DMS 273 treated with DMSO at 0.1 percent for 48 hours (cell line): ENCODE measurements at places on chromosomes 16 and 17.

GRCh38 chr16:88614818-88615580 lies 23.4 kb upstream of the IL17C start:
- DNase-seq, result peak; percentile 53

DNA sequence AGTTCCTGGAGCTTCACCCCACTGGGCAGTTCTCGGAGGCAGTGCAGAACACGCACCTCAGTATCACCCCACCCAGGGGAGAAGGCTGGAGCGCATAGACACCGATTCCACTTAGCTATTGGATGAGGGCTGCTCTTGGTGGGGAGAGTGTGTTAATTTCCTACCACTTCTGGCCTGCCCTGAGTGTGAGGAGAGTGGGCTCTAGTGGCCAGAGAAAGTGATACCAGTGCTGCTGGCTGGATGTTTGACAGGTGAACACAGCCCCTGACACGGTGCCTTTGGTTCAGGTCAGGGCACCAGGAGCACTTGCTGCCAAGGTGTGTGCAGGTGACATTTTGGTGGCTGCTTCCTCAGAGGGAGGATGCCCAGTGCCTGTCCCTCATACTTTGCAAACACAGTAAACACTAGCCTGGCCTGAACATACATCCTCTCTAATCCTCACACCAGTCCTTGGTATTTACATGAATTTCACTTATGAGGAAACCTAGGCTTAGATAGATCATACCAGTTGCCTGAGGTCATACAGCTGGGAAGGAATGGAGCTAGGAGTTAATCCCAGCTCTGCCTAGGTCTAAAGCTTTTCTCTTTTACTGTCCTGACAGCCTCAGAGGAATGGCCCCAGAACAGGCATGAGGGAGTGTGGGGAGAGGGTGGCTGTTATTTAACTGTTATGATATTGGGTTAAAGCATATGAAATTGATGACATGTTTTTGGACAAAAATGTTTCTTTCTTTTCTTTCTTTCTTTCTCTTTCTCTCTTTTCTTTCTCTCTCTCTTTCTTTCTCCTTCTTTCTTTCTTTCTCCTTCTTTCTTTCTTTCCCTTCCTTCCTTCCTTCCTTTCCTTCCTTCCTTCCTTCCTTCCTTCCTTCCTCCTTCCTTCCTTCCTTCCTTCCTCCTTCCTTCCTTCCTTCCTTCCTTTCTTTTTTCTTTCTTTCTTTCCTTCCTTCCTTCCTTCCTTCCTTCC lies 21.0 kb upstream of the ITGAX start:
- peak; percentile 26 for DNase-seq

DNA sequence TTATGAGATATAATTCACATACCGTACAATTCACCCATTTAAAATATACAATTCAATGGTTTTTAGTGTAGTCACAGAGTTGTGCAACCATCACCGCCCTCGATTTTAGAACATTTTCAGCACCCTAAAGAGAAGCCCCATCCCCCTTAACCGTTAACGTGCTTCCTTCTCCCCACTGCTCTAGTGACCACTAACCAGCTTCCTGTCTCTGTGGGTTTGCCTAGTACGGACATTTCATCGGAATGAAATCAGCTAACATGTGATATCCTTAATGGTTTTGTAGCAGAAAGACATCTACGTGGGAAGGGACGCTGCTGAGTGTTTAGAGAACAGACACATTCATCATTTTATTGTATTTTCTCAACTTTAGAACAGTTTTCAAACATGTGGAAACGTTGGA lies 80.8 kb upstream of the HSBP1 start:
- no peak for DNase-seq

- DNase-seq, result no peak
Measured at GRCh38 chr16:57585051-57585687, 42.7 kb downstream of the ADGRG5 start.

GRCh38 chr16:83682868-83683235 lies 124.9 kb upstream of the HSBP1 start:
- DNase-seq, result no peak

GRCh38 chr16:8905168-8905762 lies 23.1 kb downstream of the LITAFD start:
- DNase-seq, result no peak

DNA sequence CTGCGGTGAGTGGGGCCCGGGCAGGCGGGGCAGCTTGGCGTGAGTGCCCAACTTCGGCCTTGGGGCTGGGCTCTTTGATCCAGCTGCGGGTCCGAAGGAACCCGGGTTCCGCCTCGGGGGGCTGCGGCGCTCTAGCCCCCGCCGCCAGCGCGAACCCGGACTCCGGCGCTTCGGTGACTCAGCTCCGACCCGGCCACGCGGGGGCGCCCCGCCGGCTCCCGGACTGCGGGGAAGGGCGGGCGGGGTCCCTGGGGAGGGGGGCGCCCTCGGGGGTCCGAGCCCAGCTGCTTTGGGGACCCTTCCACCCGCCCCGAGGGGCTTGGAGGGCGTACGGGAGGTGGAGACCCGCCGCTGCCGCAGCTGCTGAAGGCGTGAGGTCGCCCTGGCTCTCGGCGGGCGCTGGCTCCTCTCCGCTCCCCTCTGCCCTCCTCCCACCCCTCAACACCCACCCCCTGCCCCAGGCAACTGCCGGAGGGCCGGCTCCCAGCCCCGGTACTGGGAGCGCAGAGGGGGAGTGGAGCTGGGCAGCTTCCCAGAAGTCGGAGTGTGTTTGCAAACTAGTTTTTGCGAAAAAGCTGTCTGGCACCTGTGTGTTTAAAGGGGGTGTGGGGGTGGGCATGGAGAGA lies 516 bp downstream of the CPNE2 start:
- no peak for DNase-seq

DNA sequence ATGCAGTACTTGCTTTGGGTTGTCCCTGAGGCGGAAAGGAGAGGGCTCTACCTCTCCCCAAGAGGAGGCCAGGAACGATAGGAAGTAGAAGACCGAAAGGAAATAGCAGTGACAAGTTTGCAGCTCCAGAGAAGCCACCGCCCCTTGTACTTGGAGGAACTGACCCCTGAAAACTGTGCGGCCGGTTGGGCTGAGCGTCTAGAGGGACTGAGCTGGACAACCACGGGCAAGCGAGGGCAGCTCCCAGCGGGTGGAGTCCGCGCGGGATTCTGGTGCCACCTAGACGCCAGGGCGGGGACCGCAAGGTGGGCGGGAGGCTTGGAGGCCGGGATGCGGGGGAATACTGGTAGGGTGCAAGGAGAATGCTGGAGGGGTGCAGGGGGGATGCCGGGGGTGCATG lies 1.3 kb upstream of the SLC6A4 start:
- DNase-seq, result no peak

- no peak for DNase-seq
Measured at GRCh38 chr16:68972720-68973119, 129.4 kb downstream of the TANGO6 start.

- DNase-seq, result no peak
Measured at GRCh38 chr16:28898266-28898665, 20.0 kb downstream of the ATP2A1 start.

DNA sequence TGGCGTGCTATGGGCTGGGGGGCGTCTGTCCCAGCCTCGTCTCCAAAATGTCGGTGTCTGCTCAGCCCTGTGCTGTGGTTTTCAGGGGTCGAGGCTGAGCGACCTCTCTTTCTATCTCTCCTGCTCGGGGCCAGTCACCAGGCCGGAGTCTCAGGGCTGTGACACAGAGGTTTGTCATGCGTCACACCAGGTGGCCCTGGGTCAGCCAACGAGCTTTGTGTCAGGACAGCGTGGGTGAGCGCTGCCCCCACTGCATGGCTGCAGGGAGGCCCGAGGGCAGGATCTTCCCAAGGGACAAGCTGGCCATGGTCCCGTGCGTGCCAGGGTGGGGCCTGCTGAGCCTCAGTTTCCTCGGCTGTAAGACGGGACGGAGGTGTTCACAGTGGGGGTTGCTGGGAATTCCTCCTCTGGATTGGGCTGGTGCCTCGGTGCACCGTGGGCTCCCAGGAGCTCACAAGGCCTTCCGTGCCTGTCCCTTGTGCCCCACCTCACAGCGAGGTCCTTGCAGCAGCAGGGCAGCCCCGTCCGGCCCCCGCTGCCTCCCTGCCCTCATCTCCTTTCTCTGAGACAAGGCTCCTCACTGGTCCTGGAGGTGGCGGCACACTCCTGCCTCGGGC lies 50.5 kb downstream of the CBFA2T3 start:
- DNase-seq, result no peak

- DNase-seq, result no peak
Measured at GRCh38 chr17:4806456-4806776, 536 bp upstream of the PLD2 start.

DNA sequence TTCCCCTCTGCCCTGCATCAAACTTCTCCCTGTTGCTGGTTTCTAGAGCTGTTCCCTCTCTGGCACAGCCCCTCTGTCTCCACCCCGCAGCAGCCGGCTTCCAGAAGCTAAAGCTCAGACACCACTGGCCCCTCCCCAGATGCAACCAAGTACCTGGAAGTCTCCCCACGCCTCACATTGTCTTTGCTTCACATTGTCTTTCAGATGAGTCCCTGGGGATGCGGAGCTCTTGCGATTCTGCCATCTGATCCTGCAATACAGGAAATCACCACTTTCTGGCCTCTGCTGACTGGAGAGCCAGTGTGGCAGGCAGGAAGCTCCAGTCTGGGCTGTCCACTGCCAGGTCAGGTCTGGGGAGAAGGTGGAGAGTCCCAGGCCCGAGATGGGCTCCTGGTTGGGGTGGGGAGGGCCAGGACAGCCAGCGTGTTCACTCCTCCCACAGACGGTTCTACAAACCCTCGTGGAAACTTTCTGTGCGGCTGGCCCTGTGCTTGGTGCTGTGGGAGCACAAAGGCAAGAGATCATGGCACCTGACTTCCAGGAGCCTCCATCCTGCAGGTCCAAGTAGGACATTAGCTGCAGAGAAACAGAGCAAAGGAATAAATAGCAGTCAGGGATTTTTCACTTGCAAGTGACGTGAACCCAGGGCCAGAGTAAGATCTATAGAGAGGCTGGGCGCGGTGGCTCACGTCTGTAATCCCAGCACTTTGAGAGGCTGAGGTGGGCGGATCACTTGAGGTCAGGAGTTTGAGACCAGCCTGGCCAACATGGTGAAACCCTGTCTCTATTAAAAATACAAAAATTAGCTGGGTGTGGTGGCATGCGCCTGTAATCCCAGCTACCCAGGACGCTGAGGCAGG lies 47.9 kb upstream of the MAP3K14 start:
- no peak for DNase-seq

DNA sequence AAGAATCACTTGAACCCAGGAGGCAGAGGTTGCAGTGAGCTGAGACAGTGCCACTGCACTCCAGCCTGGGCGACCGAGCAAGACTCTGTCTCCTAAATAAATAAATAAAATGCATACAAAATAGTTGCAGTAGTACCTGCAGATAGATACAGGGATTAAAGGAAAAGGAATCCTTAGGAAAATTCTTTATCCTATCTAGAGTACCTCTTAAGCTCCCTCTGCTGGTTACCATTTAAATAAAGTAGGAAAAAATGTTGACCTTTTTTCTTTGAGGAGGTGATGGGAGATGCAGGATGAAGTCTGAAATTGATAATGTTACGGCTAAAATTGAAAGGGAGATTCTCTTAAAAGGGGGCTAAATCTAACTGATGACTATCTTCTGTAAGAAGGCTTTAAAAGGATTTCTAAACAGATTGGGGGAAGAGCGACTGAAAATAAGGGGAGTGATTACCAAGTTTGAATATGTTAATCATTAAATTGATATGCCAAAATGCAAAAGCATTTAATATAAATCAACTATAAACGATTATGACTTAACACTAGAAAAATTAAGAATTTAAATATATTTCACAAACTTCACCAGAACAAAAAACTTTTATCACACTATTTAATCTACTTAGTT lies 29.4 kb downstream of the C16orf87 start:
- DNase-seq, result no peak

GRCh38 chr16:26334218-26335111 lies 642.7 kb downstream of the HS3ST4 start:
- no peak for DNase-seq

GRCh38 chr17:35977509-35977908 lies 3.8 kb downstream of the CCL16 start:
- DNase-seq, result no peak

DNA sequence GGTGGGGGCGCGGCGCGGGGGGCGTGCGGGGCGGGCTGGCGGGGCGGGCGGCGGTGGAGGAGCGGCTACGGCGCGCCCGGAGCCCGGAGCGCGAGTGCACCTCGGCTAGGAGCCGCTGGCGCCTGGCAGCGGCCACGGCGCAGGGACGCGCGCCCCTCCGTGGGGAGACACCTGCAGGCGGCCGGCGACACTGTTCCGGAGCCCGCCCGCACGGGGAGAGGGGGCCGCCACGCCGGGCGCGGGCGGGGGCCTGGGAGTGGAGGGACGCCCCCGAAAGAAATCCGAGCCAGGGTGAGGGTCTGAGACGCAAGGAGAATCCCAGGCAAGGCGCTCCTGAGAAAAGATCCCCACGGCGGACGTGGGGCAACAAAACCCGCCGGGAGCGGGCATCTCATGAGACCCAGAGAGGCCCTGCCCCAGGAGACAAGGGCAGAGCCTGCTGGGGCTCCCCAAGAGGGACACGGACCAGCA lies at the start of gene GSG1L:
GSG1L (minus strand) TSS at position 124 of the 471 bp plus-strand sequence. CDS start 290 bp downstream, outside the sequence.
- no peak for DNase-seq

DNA sequence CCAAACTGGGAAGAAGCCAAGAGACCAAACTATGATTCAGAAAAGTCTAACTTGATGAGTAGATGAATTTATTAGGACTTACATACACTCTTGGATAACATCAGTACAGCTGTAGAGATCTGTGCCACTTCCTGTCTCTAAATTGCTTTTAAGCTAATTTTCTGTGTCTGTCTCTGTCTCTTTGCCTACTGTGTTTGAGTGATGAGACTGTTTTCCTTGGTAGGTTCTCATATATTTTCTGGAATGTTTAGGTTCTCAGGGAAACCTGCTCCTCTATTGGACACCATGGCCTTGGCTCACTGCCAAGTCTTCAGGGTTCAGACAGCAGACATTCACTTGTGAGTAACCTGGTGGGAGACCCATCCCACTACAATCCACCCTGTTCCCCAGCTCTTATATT lies 103.5 kb upstream of the KIF2B start:
- DNase-seq, result no peak

GRCh38 chr16:68296693-68297092 lies 14.1 kb downstream of the SLC7A6OS start:
- DNase-seq, result no peak

DNA sequence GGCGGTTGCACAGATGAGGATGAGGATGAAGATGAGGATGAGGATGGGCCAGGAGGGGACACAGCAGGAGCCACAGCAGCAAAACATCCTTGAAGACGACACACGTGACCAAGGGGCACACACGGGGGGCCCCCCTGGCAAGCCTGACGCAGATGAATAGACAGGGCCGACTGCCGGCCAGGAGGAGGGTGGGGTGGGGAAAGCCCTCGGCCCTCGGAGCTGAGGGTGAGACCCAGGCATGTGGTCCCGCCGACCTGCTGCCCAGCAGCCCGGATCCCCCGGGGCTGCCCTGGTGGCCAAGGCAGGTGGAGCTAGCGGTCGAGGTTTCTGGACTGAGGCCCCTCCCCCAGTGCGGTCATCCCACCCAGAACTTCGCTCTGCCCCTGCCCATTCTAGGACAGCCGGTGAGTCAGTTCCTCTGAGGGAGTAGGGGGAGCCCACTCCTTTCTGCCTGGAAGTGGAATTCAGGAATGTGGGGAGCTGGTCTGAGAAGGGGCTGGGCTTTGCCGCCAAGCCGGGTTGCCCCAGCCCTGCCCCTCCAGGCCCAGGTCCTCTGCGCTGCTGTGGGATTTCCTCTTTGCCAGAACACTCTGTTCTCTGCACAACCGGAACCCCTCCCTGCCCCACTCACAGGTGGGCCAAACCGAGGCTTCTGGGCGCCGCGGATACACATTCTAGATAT lies 9.9 kb downstream of the CYGB start:
- DNase-seq, result no peak
